Brain pericyte (primary cell): ENCODE measurements at places on chromosomes 1 and 21.

- DNase-seq, result no peak
Measured at GRCh38 chr1:24560361-24560760, 4.5 kb downstream of the NCMAP start.

GRCh38 chr1:228367798-228368791 lies 38.5 kb downstream of the TRIM11 start:
- no peak for DNase-seq

DNA sequence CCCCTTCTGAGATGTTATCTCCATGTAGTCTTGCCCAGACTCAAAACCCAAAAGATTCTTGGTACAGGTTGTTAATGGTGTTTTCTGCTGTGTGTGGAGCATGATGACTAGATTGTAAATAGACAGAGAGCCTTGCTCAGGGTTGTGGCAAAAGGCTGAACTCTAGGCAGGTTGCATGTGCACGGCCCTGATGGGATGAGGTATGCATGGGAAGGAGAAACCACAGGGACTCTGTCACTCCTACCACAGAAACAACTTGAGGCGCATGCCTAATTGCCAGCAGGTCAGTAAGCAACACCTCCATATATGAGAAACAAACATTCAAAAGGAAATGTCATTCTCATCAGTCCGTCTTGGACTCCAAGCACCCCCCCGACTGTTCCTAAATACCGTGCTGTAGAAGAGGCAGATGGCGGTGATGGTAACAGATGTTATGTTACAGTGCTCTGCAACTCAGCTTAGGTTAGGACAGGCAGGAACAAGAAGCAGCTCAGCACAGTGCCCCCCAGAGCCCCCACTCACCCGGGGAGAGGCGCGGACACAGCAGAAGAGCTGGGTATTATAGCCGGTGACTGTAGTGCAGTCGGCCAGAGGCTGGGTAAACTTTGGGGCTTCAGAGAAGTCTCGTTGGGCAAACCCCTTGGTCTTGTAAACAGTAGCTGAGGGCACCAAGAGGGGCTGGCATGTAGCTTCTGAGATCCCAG lies 10.9 kb downstream of the MYBPHL start:
- no peak for DNase-seq

DNA sequence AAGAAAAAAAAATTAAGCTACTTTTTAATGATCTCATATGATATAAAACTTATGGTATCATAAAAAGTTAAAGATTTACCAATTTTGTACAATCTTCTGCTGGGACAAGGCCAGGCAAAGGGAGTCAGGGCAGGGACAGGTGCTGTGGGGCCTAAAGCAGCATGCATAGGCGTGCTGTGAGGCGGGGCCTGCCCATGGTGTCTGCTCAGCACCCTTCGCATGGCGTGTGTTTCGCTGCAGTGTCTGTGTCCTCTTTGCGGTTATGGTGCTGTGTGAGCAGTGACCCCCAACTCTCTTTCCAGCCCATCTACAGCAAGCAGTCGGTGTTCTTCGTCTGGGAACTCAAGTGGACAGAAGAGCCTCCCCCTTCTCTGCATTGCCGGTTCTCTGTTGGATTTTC lies 13.4 kb upstream of the PWP2 start:
- DNase-seq, result no peak

- DNase-seq, result no peak
Measured at GRCh38 chr1:110787328-110788071, 85.4 kb upstream of the CD53 start.

- no peak for DNase-seq
Measured at GRCh38 chr1:156738916-156739315, 2.0 kb downstream of the MRPL24 start.

DNA sequence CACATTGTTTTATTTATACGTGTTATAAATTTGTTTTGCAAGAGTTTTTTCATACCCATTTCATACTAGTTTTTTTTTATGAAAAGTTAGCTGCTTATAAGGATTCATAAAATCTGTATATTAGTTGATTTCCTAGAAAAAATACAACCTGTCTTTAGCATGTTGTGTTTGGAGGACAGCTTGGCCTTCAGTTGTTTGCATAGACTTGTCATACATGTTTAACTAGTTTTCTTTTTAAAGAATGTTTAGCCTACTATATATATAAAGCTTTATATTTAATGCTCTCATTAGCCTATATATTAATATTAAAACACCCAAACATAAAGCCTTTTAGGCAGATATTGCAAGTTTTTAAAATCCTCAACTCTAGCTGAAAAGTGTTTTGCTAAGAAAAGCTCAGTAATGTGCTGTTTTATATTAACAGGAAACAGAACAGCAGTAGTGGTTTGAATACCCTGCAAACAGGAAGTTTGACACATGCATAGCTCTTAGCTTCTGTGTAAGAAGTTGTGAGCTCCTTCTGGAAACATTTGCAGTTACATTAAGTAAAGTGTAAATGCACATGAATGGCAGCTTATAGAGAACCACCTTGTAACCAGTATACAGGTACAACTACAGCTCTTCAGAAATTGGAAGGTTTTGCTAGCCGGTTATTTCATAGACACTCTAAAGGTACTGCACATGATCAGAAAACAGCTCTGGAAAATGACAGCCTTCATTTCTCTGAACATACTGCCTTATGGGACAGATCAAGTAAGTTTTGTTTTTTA lies at the start of gene PRKACB:
TSS of gene PRKACB (plus strand) at position 476 of the 770 bp plus-strand sequence. CDS start at position 567, 91 bp downstream.
- no peak for DNase-seq

DNA sequence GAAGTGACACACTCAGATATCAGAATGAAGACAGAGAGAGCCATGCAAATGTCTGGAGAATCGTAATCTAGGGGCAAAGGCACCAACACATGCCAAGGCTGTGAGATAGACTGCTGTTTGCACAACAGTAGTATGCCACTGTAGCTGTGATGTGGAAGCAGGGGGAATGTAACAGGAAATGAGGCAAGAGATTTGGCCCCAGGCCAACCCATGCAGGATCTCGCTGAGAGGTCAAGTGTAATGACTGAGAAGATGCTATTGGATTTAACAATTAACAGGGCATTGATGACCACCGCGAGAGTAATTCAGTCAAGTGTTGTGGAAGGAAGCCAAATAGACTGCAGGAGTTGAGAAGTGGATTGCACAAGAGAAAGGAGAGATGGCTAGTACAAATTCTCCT lies 107.3 kb upstream of the ST6GALNAC5 start:
- no peak for DNase-seq

DNA sequence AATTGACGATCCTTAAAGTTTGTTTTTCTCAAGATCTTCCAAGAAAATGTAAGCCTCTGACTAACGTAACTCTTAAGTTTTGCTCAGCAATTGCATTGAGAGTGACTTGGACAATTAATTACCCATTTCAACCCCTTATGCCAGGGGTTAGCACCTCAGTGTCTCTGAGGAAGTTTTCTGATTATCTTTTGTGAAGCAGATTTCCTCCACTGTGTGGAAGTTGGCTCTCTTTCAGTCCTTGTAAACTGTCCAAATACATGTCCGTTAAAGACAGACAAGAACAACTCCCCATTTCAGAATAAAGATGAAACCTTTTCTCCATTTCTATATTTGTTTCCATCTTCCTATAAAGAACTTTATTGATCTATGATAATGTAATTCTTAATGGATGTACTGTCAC lies 296.4 kb upstream of the FMN2 start:
- no peak for DNase-seq

GRCh38 chr1:26353976-26354820 lies at the start of gene CRYBG2:
TSS of gene CRYBG2 (minus strand) at chr1:26354130. CDS start at chr1:26346657, 7,473 bp downstream.
- no peak for DNase-seq

- no peak for DNase-seq
Measured at GRCh38 chr21:32330784-32331311, 32.2 kb downstream of the MRAP start.

DNA sequence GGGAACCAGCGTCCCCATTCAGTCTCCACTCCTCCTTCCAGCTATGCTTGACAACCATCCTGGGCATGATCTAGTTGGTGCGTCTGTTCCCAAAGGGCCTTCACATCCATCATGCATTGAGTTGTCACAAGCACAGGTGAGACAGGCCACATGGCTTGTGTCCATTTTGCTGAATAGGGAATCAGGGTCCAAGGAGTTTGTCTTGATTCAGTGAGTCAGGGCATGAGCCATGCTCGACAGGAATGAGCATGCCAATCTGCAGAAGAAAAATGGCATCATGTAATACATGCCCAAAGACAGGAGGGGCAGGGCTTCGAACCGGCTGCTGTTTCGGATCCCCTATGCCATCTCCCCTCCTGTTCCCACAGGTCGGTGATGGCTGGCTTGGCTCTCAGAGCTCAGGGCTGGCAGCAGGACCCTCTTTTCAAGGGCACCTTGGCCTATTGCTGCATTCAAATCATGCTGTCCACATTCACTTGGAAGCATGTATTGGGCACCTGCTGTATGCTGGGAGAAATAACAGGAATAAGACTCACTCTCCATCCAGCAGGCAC lies 44.5 kb downstream of the PKP1 start:
- no peak for DNase-seq

GRCh38 chr1:42240966-42241755 lies 76.6 kb upstream of the GUCA2A start:
- no peak for DNase-seq

- DNase-seq, result peak; percentile 85
Measured at GRCh38 chr1:19450811-19451515, 34.4 kb downstream of the CAPZB start.

- DNase-seq, result no peak
Measured at GRCh38 chr1:211280910-211281309, 21.7 kb downstream of the RCOR3 start.

- DNase-seq, result no peak
Measured at GRCh38 chr1:184301227-184301626, 85.6 kb upstream of the C1orf21 start.

GRCh38 chr1:203672346-203672745 lies 45.7 kb downstream of the ATP2B4 start:
- no peak for DNase-seq

DNA sequence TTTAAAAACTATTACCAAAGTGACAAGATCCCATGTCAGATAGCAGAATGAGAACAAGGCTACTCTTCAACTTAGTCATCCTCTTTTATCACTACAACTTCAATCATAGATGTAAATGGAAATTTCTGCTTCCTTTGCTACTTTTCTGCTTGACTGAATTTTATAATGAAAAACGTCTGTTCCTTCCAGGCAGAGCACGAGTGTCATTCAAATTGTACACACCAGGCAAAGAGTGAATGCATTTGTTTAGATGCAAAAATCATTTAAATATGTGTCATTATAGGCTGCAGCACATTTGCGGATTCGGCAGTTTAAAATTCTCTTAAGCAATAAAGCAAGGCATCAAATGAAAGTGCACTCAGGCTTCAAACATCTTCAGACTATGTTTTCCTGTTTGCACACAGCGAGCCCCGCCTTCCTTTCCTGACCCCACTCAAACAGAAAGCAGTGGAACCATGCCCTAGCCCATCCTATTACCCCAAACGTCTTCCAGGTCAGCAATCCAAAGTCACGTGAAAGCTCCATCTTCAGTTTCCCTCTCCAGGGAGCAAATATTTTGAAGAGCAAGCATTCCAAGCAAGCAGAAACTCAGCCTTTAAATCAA lies 99.6 kb downstream of the APP start:
- DNase-seq, result peak; percentile 37
